ENCODE measurements at places on chromosomes 4 and X.

DNA sequence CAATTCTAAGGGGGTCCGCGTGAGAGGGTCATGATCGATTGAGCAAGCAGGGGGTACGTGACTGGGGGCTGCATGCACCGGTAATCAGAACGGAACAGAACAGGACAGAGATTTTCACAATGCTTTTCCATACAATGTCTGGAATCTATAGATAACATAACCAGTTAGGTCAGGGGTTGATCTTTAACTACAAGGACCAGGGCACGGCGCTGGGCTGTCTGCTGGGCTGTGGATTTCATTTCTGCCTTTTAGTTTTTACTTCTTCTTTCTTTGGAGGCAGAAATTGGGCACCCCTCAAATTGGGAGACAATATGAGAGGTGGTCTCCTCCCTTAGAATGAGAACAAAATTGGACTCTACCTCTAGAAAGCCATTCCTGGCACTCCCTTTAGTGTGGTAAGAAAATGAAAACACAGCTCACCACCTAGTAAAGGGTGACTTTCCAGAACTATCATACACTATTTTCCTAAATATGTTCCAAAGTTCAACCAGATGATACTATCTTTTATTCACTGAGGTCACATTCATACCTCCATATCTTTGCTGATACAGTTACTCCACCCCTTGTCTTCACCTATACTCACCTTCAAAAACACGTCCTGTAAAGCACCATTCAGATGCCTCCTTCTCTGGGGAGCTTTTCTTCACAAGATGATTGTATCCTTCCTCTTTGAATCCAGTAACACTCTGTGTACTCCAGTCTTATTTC lies 1058.3 kb upstream of the SLIT2 start:
- DNase-seq: no peak

- DNase-seq: no peak
Observed at GRCh38 chr4:126778348-126778747, 854.4 kb upstream of the INTU start.

DNA sequence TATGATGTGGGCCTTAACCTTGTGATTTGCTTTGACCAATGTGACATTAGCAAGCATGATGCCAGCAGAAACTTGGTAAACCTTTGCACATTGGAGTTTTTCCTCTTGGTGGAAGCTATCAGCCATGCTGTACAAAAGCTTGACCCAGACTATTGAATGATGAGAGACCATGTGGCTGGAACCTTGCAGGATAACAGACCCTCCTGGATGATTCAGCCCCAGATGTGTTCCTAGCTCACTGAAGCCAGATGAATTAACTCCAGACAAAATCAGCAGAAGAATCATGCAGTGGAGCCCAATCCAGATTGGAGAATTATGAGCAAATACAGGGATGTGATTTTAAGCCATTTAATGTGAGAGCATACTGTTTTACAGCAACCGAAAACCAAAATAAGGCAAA lies 16.8 kb downstream of the SPARCL1 start:
- DNase-seq: no peak

- no peak for DNase-seq
Observed at GRCh38 chrX:1086444-1087409, 125.7 kb downstream of the CRLF2 start.

DNA sequence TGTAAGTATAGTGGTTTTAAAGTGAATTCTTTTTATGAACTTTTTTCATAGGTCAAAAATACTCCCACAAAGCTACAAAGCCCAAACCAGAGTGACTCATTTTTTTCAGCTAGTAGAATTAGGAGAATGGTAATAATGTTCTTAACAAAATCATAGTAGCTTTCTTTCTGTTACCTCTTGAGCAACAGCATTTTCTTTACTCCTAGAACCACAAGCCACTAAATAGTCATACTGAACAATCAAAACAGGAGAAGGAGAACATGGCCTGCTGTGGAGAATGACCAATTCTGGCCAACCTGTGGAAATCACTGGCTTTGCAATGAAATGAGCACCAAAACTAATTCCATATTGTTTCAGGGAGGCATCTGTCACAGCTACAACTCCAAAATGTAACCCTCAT lies 112.9 kb downstream of the AMMECR1 start:
- no peak for DNase-seq

- DNase-seq: no peak
Observed at GRCh38 chrX:155094468-155095061, 23.3 kb downstream of the BRCC3 start.

DNA sequence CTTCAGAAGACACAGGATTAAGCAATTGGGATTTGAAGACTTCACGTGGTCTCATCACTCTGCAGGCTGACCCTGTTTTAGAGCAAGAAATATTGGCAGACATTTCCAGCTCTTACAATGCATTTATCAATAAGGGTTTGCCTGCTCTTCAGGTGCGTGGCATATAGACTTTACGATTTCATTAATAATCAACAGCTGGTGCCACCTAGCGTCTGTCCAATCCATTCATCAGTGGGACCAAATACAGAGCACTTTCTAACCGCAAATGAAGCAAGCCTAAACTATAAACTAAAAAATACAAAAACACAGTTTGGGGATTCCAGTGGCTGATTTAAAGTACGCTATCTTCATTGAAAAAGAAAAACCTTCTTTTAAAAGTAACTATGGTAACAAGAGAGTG lies 125.4 kb upstream of the DMD start:
- DNase-seq: no peak

DNA sequence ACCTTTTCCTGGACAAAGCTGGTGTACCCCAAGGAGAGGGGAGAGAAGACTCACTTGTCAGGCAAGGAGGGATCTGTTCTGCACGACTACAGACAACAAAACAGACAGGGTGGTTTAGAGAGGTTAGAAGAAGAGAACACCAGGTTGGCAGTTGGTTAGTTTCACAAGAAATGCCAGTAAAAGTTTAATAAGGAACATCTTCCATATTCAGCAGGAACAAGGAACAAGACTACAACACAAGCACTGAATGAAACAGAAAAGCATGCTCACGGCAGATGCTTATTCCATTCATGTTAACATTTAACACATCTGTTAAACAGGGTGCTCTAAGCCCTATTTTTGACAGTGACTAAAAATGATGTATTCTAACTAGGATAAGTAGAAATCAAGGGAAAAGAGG lies 158.2 kb downstream of the WDFY3 start:
- DNase-seq: no peak

DNA sequence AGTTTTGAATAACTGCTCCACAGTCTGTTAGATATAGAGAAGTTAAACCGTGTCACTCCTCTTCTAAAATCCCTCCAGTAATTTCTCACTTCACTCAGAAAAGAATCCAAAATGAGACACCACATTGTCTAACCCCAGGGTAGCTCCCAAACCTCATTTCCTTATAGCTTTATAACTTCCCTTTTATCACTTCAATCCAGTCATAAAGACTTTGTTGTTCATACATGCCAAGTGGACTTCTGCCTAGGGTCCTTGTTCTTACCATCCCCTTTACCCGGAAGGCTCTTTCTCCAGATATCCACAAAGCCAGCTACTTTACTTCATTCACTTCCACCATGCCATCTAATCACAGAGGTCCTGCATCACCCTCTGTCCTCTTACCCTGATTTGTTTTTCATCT lies 156.2 kb downstream of the GABRB1 start:
- no peak for DNase-seq

- no peak for DNase-seq
Observed at GRCh38 chr4:156939139-156939538, 32.5 kb downstream of the PDGFC start.

DNA sequence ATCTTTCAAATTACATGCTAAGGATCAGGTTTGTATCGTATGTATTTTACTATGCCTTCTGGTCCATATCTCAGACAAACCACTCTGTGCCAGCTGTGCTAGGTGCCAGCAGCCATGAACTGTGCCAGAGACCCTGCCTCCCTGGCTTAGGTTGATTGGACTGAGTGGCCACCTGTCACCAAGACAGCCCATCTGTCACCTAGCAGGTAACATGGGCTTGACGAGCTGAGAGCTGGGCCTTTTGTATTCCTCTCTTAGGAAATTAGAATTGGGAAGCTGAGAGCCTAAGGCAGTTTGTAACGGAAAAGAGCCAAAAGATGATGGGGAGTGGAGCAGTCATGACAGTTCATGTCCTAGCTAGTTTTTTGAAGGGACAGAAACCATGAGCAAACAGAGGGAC lies 42.5 kb downstream of the TMEM164 start:
- no peak for DNase-seq

DNA sequence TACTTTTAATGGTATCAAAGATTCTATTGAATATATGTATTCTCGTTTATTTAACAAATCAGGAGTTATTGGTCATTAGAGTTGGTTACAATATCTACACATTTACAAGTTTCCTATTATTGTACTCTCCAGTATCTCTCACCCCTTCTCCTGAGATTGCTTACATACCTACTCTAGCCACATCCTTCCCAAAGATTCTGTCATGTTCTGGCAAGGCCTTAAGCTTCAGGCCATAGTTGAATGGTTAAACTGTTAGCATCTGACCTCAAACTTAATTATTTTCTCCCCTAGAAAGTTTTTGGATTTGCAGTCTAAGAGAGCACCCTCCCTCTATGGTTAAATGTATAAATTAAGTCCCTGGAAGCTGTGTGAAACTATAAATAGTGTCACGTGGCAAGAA lies 784.2 kb downstream of the GLUD2 start:
- DNase-seq: no peak

- no peak for DNase-seq
Observed at GRCh38 chr4:37717576-37717975, 31.4 kb upstream of the RELL1 start.

DNA sequence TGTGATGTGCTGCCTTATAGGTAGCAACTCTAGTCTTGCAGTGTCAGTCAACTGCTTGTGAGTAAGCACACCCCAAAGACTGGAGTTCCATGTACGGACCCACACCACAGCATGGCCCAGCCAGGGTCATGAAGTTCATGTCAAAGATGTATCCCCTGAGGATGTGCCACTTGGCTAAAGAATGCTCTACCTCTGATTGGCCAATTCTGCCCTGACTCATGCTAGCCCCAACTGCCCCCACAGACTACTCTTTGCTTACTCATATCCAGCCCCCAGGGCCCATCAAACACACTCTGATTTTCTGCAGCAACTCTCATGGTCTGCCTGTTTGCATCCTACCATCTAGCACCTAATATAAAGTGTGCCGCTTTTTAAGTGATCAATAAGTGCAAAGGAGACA lies 62.5 kb downstream of the CHRDL1 start:
- DNase-seq: no peak

DNA sequence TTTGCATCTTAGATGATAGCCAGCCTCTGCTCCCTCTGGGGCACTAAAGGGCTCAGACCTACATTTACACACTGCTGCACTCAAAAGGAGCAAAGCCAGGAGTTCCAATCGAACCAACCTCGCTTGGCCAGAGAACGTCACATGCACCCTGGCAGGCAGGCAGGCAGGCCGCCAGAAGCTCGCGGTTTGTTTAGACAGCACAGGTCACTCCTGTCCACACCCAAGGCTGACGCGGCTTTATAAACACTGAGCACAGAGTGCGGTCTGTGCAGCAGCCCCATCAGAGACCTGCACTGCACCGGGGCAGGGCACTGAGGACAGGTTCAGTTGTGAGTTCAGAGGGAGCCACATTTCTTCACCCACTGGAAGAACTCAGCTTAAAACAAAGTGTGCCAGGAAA lies 143.9 kb downstream of the BCOR start:
- no peak for DNase-seq

- no peak for DNase-seq
Observed at GRCh38 chrX:131441033-131441432, 102.8 kb upstream of the OR13H1 start.

- no peak for DNase-seq
Observed at GRCh38 chr4:83240379-83240875, 44.2 kb downstream of the COQ2 start.

DNA sequence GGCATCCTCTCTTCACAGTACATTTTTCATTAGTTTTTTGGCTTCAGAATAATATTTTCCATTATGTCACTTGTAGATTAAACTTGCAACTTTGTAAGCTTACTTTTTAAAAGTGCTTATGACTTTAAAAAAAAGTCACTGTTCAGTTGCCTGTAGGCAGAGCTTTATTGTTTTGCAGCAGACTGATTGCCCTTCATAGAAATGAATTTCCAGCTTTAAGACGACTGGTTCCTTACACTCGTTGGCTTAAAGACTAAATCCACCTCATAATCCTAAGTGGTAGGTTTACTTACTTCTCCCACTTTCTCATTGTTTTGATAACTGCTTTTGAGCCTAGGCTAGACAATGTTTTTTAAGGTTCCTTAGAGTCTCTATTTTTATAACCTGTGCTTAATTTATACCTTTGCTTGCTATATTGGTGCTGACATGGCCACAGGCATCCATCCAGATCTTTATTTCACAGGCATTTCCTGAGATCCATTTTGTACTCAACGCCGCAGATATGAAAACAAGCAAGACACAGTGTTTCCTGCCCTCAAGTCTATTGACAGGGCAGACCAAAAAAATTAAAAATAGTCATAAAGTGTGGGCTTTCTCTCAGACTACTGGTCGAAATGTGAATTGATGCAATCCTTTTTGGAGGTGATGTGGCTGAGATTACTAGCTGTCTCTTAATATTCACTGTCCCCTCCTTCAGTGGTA lies 12.6 kb upstream of the IL13RA2 start:
- no peak for DNase-seq

DNA sequence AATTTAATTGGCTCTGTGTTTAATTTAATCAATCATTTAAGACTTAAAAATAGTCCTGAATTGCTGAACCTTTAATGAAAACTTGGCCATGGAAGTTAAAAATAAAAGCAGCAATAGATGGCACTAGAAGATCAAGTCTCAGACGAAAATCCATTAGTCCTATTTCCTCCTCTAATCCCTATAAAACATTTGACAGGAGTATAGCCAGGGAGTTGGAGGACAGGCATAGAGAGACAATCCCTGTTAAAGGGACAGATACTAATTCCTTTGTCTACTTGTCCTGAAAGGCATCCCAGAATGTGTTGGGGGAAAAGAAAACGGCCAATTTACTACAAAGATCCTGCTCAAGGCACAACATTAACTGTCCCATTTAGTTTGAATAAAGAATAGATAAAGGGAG lies 276.3 kb upstream of the TACR3 start:
- DNase-seq: peak; percentile 21

GRCh38 chr4:4260185-4260751 lies 12.2 kb upstream of the TMEM128 start:
- DNase-seq: no peak

GRCh38 chrX:25869761-25870160 lies 268.4 kb upstream of the MAGEB18 start:
- DNase-seq: no peak

DNA sequence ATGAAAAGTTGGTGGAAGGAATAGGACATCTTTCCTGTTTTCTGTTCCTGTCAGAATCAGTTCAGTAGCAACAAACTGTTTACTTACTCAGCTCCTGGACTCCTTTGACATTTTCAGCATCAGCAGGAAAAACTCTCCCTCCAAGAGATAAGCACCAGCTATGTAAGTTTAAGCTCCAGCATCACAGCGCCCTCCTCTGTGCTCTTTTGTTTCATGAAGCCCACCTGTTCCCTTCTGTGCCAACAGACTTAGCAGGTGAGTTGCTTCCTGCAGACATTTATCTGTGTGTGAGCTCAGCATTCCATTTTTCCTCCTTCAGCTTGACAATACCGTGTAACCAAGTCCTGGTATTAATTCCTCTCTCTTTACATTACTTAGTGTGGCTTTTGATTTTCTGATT lies 644.1 kb upstream of the AGA start:
- DNase-seq: no peak

- no peak for DNase-seq
Observed at GRCh38 chr4:186765138-186765537, 41.5 kb upstream of the FAT1 start.

Data from urinary bladder (tissue), 4 donors.